ENCODE measurements at places on chromosomes 7 and 10.

DNA sequence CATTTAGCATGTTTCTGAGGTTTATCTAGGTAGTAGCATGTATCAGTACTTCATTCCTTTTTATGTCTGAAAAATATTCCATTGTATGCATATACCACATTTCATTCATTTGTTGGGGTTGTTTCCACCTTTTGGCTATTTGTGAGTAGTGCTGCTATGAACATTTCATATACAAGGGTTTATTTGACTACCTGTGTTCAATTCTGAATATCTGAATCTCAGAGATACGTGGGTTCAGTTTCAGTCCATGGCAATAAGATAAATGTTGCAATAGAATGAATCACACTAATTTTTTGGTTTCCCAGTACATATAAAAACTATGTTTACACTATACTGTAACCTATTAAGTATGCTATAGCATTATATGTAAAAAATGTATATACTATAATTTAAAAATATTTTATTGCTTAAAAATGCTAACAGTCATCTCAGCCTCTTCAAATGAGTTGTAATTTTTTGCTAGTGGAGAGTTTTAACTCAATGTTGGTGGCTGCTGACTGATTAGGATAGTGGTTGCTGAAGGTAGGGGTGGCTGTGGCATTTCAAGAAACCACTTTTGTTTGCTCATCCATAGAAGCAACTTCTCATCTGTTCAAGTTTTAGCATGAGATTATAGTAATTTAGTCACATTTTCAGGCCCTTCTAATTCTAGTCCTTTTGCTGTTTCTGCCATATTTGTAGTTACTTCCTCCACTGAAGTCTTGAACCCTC, 13.9 kb downstream of the PLEKHA1 start:
- DNase-seq = no peak

DNA sequence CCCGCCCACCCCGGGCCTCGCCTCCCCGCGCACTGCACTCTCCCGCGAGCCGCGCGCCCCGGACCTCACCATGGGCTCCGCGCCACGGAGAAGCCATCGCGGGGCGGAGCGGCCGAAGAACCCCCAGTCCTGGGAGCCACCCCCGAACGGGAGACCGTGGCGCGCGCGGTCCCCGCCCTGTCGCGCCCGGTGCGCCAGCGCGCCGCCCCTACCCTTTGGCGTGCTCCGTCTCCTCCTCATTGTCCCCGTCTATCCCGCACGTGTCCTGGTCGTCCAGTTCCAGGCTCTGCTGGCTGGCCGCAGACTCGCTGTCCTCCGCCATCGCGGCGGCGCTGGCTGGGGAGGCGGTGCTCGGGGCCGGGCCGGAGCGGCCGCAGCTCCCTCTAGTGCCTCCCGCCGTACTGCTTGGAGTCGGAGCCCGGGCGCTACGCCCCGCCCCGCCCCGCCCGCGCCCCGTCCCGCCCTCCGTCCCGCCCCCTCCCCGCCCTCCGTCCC, at the start of gene NMT2:
Gene NMT2 (minus strand): TSS at position 403 of the 495 bp plus-strand sequence. CDS start 81 bp downstream, at position 322.
- peak; percentile 84 for DNase-seq

- DNase-seq = no peak
Measured at GRCh38 chr10:3538291-3538655, 246.7 kb downstream of the KLF6 start.

DNA sequence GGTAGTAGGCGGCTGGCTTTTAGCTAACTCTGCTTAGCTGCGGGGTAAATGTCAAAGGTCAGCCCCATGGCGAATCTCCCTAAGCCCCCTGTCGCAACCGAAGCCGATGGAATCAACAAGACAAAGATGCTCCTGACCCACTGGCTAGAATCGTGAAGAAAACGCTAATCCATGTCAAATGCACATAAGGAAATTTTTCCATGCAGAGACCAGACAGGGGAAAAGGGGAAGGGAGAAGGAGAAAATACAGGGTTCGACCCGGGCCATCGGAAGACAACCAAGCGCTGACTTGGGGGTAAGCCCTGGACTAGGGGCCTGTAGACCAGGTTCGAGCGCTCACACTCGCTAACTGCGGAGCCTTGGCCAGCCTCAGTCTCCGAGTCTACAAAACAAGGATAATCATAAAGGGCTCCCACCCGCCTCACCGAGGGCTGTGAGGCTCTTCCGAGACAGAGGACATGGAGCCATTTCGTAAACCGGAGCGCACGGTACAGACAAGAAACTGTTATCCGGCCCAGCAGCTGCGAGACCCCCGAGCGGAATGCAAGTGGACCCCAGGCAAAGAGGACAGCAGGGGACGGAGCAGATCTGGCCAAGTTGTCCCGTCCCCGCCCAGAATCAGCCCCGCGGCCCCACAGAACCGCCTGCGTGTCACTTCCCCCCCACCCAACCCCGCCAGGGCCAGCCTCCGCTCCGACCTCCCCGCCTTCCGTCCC, 507 bp downstream of the SAR1A start:
- no peak for DNase-seq

DNA sequence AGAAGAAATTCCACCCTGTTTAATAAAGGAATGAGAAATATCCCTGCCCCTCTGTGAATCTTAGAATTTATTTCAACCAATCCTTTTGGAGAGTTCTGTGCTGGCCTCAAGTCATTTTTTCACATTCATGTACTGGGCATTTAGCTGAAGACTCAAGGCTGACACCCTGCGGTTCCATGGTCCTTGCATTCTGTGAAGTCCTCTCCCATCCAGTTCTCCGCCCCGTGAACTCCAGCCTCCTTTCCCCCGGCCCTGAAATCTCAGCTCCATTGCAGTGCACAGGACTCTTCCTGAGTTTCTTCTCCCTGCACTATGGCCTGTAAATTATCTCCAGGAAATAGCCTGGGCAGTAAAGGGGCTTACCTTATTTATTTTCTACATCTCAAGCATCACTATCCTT, 183.0 kb upstream of the KCND2 start:
- no peak for DNase-seq

- DNase-seq = no peak
Measured at GRCh38 chr7:52936750-52937149, 98.7 kb upstream of the POM121L12 start.

GRCh38 chr10:29981510-29981909, 77.9 kb downstream of the JCAD start:
- no peak for DNase-seq

DNA sequence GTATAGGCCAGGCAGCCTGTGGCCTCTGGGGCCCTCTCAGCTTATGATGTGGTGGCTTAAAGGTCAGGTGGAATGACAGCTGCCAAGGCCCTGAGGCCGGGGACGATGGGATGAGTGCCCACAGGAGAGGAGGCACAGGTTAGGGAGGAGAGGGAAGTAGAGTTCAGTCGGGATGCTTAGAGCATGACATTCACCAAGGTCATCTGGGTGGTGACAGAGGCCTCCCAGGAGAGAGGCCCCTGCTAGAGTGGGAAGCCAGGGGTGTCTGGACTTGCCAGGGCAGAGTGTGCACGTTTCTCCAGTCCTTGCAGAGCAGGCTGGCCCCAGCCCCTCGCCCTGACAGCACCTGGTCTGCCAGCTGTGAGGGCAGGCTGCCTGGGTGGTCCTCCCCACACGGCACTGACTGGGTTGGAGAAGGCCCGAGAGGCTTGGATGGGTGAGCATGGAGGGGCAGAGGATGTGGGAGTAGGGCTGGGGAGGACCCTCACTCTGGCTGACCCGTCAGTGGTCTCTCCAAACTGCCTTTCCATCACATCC, 1.5 kb downstream of the CALHM1 start:
- DNase-seq = no peak

- peak; percentile 13 for DNase-seq
Measured at GRCh38 chr7:3065724-3066143, 22.1 kb upstream of the CARD11 start.

DNA sequence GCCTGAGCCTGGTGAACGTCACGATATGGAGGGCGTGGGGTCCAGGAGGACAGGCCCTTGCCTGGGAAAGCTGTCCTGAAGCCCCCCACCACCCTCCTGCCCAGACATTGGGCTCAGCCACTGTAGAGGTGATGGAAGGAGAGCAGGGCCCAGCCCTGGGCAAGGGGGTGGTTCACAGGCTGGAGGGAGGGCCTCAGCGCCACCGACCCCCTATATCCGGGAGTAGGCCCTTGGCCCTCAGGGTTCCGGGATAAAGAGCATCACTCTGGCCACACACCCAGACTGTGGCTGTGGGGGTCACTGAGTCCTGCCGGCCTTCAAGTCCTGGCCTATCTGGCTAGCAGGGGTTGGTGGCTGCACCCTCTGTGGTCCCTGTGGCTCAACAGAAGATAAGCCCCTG, 55.3 kb upstream of the GTF2IRD1 start:
- no peak for DNase-seq

GRCh38 chr10:63252095-63252762, 119.1 kb downstream of the NRBF2 start:
- no peak for DNase-seq
